ENCODE measurements at places on chromosomes 7 and 10.

DNA sequence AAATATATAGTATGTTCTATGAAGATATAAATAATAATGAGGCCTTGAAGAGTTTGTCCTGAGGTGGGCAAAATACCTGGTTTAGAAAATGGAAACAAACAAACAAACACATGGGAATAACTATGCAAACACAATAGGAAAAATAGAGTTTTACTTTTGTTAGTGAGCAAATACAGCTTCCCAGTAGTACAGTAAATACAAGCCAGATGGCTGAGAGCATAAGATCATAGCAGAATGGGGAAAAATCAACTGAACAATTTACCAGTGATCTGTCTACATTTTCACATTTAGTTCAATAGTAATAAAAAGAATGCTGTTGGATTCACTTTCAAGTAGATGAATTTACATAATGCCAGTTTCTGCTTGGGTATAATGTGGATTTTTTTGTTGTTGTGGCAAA lies 45.1 kb downstream of the ADD3 start:
- DNase-seq = no peak

DNA sequence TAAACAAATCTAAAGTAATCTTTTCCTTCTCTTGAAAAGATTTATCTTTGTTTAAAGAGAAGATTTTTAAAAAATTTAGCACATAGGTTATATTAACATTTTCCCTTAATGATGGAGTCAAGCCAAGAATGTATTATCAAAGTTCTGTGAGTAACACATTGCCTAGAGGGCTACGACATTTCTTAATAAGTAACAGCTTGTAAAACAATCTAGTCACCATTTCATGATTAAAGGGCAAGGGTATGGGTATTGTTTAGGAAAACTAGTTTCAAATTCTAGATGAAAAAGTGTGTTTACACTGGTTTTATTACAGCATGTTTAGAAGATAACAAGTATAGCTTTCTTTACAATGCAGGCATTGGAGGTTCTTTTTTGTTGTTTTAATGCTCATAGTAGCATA lies 28.6 kb upstream of the LAMB4 start:
- no peak for DNase-seq

- DNase-seq = no peak
These were observed 23.4 kb downstream of the VWA2 start for GRCh38 chr10:114262496-114262895.

DNA sequence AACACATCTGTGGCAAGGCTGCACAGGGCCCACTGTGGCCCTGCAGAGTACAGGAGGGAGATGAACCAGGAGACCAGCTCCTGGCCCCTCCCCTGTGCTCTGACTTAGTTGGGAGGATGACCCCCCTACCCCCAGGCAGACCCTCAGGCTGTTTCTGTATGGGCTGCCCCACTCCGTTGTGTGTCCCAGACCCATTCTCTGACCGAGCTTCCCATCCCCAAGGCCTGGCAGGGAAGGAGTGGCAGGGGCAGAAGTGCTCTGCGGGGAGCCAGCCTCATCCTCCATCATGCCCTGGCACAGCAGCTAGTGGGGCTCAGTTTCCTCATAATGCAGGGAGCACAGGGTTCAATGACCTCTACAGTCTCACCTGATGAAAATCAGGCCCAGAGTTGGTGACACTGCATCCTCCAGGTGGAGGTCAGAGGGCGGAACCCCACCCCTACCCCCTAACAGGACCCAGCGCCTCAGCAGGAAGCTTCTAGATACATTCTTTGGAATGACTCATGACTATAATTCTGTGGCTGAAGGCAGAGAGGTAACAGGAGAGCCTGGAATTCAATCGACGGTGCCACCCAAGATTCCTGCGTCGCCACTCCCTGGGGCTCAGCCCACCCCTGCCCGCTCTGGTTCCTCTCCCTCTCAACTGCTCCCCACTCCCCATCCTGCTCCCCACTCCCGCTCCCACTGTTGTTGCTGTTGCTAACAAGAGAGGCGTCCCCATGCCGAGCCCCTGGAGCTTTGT lies 18.2 kb downstream of the PODXL start:
- DNase-seq = no peak

- no peak for DNase-seq
These were observed 58.6 kb downstream of the CCNY start for GRCh38 chr10:35394934-35395333.

- no peak for DNase-seq
These were observed 342.5 kb downstream of the RPS24 start for GRCh38 chr10:78375854-78376785.

GRCh38 chr10:18886102-18886501 lies 162.5 kb upstream of the MALRD1 start:
- DNase-seq = no peak

DNA sequence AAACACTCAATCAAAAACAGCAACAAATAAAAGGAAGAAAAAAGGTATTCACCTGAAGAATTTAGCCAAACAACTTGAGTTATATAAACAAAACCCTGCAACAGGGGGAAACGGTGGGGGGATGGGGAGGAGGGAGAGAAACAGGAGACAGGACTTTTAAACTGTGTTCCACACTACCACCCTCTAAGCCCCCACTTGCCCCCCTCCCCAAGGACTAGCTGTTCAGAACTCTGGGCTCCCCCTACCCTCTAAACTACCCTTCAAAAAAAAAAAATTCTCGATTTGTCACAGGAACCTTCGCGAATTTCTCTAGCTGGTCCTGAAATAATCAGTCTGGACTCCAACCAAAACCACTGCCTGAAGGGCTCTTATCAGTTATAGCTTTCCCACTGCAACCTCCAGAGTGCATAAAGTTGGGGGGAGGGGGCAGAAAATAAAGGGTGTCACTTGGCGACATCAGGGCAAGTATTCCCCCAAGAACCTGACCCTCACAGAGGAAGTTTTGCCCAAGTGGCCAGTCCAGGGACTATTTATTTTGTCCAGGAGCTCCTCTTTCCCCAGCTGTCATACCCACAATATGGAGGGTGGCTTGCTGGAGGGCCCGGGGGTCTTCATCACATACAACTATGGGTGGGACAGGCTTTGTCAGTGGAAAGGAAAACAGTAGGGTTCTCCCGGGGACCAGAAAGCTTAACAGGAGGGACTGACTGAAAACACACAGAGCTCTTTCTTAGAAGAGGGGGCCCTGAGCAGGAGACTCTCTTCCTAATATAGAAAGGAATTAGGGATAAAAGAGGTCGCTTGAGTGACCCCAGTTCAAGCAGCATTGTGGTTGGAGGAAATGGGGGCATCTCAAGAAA lies 1.3 kb downstream of the UBE2H start:
- DNase-seq = no peak

DNA sequence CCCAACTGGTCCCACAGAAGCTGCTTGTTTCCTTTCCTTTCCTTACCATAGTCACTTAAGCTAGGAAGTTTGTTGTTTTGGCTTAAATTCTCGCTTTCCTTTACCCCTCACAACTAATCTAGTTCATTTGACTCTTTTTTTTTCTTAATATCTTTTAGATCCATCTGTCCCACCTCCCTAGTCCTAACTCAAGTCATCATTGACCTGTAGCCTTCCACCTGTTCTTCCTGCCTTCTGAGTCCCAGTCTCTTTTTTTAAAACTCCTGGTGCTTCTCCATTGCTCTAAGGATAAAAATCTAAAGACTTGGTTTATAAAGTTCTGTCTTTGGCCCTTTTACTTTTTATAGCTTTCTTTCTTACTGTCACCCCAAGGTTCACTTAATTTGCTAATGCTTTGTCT lies 47.6 kb downstream of the RALA start:
- DNase-seq = no peak

DNA sequence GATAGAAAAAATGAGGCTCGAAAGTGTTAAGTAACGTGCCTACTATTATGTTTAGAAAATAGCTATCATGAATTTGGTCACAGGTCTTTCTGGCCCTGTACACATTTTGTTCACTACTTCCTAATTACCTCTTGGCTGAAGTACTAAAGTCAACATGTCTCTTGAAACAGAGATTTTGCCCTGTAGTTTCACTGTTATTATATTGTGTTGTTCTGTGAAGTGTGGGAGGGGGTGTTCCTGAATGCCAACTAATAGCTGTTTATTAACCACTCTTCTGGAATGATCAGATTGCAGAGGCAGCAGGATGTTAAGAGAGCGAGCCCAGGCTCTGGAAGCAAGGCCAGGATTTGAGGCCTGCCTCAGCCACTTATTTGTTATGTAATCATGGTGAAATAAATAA lies 72.1 kb downstream of the RNF133 start:
- no peak for DNase-seq

DNA sequence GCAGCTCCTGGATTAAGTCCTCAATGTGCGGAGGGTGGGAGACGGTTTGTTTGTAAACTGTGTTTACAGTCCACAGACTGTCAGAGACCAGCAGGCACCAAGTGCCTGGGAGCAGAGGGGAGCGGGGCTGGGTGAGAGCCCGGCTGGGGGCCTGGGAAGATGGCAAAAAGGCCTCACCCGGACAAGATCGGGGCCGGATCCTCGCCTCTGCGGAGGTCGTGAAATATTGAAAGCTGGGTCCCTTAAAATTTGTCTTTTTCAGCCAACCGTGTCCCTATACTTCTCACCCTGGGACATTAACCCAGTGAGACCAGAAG lies 2.8 kb downstream of the MMP21 start:
- DNase-seq = no peak

GRCh38 chr7:86790383-86790782 lies 146.7 kb downstream of the GRM3 start:
- no peak for DNase-seq

GRCh38 chr7:12162415-12163113 lies 48.5 kb upstream of the TMEM106B start:
- no peak for DNase-seq

GRCh38 chr7:105911961-105912575 lies 35.7 kb upstream of the ATXN7L1 start:
- no peak for DNase-seq

DNA sequence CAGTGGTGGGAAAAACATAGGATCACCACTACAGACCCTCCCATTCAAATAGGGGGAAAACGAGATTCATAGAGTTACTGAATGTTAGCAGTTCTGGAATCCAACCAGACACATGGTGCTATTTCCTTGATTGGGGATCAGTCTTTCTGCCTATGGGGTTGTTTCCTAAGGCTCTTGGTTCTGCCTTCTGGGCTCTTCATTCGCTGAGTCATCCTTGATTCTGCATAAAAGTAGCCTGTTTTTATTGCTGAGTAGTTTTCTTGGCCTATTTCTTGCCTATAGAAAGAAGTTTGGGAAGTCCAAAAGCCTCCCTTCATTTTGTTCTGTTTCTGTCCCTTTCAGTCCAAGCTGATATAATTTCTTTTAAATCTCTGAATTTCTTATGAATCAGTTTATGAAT lies 99.3 kb upstream of the OIT3 start:
- no peak for DNase-seq

- DNase-seq = no peak
These were observed 84.4 kb downstream of the MKLN1 start for GRCh38 chr7:131412031-131412430.

DNA sequence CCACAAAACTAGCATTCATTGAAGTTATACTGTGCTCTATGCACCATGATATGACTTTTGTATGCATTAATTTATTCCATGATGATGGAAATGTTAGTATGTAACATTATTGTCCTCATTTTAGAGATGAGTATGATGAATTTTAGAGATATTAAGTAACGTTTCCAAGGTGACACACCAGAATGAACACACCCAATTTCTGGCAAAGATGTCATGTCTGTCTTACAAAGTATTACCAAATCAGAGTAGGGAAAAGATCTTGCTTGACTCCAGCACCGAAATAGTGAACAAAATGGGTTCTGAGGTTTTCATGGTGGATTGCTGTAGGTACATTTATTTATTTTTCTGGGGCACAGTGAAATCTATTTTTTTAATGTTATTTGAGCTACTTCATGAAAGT lies 33.8 kb upstream of the COL1A2 start:
- no peak for DNase-seq

DNA sequence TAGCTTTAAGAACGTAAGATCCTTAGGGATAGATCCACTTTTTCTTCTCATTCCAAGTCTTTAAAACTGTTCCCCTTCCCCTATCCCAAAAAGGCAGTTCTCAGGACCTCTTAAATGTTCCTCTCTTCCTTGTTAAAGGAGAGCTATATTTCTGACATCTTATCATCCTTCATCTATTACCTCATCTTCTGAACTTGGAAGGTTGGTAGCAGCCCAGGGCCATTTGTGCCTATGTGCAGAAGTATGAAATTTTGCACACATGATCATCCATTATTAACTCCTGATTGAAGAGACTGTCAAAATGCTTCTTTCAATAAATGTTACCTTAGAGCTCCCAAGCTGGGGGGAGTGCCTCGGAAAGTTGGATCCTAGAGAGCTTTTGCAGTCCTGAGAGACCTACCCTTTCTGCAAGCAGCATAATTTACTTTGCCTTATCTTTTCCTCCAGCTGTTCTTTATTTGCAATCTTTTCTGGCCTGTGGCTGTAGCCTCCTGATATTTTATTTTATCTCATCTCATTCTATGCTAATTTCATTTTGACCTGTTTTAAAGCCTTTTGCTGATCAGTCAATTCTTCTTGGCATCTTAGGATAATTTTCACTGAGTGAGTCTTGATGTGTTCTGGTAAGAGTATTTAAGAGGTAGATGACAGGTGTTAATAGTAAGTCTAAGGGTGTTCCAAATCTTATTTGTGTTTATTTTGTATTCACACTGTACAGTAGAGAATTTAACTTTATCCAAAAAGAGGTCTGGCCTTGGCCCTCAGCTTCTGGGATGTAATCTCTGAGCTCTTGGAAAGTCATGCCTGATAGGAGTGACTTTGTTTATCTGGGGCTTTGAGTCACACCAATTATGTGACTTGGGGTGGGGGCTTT lies 135.0 kb upstream of the PDLIM1 start:
- no peak for DNase-seq

- DNase-seq = no peak
These were observed 81.1 kb downstream of the CTTNBP2 start for GRCh38 chr7:117791877-117792780.

DNA sequence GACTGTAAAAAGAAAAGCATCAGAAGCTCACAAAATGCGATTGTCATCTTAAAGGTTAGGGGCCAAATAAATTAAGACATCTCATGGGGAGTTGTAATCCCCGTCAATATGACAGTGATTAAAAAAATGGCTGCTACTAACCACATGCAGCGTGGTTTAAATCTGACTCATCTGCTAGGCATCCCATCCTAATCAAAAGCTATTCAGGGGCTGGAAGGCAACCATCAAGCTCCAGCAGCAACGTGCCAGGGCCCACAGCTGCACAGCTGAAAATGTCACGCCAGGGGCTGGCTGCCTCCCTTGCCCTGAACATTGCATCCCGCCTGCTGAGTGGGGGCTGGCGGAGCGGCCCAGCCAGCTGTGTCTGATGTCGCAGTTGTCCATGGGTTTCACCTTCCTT lies 66.3 kb upstream of the FRMD4A start:
- DNase-seq = peak; percentile 76

GRCh38 chr10:4162571-4163286 lies 377.7 kb upstream of the KLF6 start:
- no peak for DNase-seq

Measured in posterior cingulate gyrus (tissue), 11 donors.